Neural crest cell (in vitro differentiated cells): ENCODE measurements at places on chromosomes 2 and 18.

DNA sequence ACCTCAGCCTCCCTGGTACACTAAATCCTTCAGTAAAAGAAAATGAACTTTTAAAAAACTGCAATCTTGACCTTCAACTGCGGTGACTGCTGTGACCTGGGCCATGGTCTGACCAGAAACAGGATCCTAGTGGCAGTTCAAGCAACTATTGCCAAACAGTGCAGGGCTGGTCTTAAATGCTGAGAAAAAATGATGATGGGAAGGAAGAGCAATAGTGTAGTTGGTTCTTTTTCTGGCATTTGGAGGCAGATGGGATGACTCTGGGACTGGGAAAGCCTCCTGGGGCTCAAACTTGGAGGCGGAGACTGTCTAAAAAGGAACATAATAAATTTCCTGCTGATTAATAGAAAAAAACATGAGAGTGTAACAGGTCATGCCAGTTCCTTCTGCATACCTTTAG lies 45.4 kb downstream of the CHN1 start:
- H3K27ac ChIP-seq = no peak overlapping the region
- no peaks in the 10 kb centered on the region for H3K27me3 ChIP-seq
- no peak overlapping the region for H3K4me3 ChIP-seq
- peaks cover 37% of the 10 kb centered on the region for H3K4me1 ChIP-seq
- peaks cover 6% of the 10 kb centered on the region for H3K36me3 ChIP-seq

GRCh38 chr2:65537651-65538385 lies 105.4 kb upstream of the SPRED2 start:
- no peak overlapping the region for H3K27ac ChIP-seq
- H3K36me3 ChIP-seq = no peaks in the 10 kb centered on the region
- H3K4me1 ChIP-seq = no peaks in the 10 kb centered on the region

DNA sequence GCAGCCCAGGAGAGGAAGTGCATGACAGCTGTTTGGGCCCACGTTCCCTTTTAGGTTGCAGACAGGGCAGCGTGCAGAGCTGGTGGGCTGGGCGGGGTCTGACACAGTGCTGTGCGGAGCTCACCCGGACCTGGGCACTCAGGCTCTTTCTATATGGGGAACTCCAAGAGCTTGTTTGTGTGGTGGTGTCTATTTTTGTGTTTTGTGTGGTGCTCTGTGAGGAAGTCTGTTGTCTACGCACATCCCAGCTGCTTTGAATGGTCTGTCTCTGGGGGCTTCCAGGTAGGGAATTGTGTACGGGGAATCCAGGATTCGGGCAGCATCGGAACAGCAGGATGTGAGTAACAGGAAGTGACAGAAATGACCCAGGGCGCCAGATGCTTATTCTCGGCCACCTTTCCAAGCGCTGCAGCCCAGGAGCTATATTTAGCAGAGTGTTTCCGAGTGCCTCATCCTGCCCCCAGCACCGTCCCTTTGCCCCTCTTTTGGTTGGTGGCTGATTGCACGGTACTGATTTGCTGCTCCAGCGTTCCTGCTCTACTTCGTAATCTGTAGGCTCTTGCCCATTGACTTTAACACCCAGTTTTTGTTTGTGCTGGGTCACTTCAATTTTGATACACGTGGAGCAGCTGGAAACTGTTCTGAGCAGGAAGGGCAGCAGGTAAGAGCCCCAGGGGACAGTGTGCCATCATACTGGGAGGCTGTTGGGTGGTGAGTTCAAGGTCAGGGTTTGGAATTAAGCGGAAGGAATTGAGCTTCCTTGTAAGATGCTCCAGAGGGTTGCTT lies 64.7 kb downstream of the DGKD start:
- DNase-seq = no peak
- H3K4me1 ChIP-seq = peaks cover 24% of the 10 kb centered on the region
- H3K4me3 ChIP-seq = no peak overlapping the region
- H3K27me3 ChIP-seq = no peaks in the 10 kb centered on the region
- H3K36me3 ChIP-seq = peaks cover 5% of the 10 kb centered on the region

GRCh38 chr2:105936954-105937353 lies 192.2 kb downstream of the NCK2 start:
- DNase-seq = no peak
- H3K36me3 ChIP-seq = peaks cover 3% of the 10 kb centered on the region
- H3K27me3 ChIP-seq = no peaks in the 10 kb centered on the region
- peaks cover 5% of the 10 kb centered on the region for H3K4me1 ChIP-seq
- H3K27ac ChIP-seq = no peak overlapping the region

DNA sequence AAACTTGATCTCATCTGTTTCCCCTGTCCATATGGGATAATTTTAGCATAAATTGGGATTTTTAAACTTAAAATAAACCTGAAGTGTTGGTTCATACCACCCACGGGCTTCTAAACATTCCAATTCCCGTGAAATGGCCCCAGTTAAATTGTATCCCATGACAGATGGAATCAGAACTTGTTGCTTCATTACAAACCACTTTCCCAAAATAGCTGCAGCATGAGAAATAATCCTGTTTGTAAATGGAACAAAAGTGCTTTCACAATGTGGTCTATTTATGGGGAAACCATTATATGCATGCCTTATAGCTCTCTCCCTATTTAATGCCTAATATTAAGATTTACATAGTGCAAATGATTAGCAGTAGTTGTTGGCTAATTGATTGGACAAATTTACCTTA lies 15.9 kb downstream of the SCG2 start:
- H3K4me3 ChIP-seq = no peak overlapping the region
- peaks cover 41% of the 10 kb centered on the region for H3K4me1 ChIP-seq
- no peaks in the 10 kb centered on the region for H3K27me3 ChIP-seq
- H3K36me3 ChIP-seq = no peaks in the 10 kb centered on the region
- DNase-seq = no peak

GRCh38 chr2:12106440-12107080 lies 360.1 kb downstream of the LPIN1 start:
- no peak for DNase-seq
- no peak overlapping the region for H3K27ac ChIP-seq
- H3K27me3 ChIP-seq = no peaks in the 10 kb centered on the region
- peaks cover 7% of the 10 kb centered on the region for H3K4me1 ChIP-seq

DNA sequence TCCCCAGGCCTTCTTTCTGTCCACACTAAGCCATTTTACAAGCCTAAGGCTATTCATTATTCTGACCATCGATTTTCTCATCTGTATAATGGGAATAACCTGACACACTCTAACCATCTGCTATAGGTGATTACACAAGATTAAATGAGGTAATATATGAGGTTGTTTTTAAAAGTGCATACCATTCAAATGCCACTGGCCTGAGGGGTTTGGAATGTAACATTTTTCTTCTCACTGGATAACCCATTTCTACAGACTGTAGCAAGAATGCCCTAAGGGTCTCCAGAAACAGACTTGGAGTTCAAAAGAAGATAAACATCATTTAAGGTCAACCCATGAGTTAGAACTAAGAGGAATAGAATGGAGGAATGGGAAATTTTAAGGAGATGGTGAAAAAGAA lies 111.7 kb upstream of the SETBP1 start:
- DNase-seq = no peak
- no peak overlapping the region for H3K27ac ChIP-seq

DNA sequence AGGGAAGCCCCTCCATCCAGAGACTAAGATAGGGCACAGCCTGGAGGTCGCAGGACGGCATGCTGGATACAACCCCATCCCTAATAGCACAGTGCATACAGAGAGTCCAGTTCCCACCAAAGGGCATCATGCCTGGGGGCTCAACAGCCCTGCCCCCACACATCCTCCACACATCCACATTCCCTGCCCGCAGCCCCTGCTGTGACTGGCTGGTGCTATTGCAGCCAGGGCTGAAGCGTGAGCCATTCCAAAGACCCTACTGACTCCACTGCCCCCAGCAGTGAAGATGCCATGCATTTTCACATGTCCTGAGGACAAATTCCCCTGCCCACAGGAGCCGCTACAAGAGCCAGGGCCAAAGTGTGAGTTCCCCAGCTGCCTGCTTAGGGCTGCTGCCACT lies 641.6 kb downstream of the METTL4 start:
- peaks cover 3% of the 10 kb centered on the region for H3K4me1 ChIP-seq
- no peak overlapping the region for H3K4me3 ChIP-seq
- H3K36me3 ChIP-seq = no peaks in the 10 kb centered on the region
- DNase-seq = no peak
- H3K27me3 ChIP-seq = no peaks in the 10 kb centered on the region
- no peak overlapping the region for H3K27ac ChIP-seq

- DNase-seq = no peak
- no peak overlapping the region for H3K27ac ChIP-seq
- peaks cover 18% of the 10 kb centered on the region for H3K4me1 ChIP-seq
These were observed 663.3 kb upstream of the CHAC2 start for GRCh38 chr2:53104263-53104662.

DNA sequence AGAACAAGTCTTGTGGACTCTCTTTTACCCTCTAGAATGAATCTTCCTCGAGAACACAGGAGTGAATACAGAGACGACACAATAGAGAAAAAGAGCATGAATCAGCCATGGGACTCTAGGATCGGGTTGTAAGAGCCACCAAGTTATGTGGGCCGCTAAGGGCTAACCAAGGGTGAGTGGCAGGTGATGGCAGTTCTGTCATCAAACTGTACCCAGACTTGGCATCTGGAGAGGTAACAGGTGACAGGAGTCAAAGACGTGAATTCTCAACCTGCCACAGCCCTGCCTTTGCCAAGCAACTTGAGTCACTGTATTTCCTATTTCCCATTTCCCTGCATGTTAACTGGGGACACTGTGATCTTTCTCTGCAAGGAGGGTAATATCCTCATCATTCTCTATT lies 11.2 kb downstream of the SERPINE2 start:
- H3K27ac ChIP-seq = no peak overlapping the region
- H3K4me1 ChIP-seq = peaks cover 9% of the 10 kb centered on the region
- H3K27me3 ChIP-seq = no peaks in the 10 kb centered on the region
- no peaks in the 10 kb centered on the region for H3K36me3 ChIP-seq
- no peak for DNase-seq
- H3K4me3 ChIP-seq = no peak overlapping the region

DNA sequence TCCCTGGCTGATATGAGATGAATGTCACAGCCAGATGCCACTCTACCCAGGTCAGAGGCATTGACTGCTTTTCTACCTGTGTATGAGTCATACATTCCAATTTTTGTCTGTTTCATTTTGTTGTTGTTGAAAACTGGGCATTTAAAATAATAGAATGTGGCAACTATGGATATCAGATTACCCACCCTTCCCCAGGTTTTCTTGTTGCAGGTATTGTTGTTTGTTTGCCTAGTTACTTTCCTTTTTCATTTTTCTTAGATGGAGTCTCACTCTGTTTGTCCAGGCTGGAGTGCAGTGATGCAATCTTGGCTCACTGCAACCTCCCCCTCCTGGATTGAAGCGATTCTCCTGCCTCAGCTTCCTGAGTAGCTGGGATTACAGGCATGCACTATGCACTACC lies 70.2 kb downstream of the LRRC30 start:
- no peak overlapping the region for H3K4me3 ChIP-seq
- no peak for DNase-seq
- H3K27ac ChIP-seq = no peak overlapping the region
- no peaks in the 10 kb centered on the region for H3K4me1 ChIP-seq
- H3K36me3 ChIP-seq = peaks cover 11% of the 10 kb centered on the region
- H3K27me3 ChIP-seq = no peaks in the 10 kb centered on the region

- H3K27ac ChIP-seq = no peak overlapping the region
- no peaks in the 10 kb centered on the region for H3K36me3 ChIP-seq
- H3K4me1 ChIP-seq = peaks cover 19% of the 10 kb centered on the region
- no peak overlapping the region for H3K4me3 ChIP-seq
- H3K27me3 ChIP-seq = no peaks in the 10 kb centered on the region
These were observed 361.7 kb downstream of the GPD2 start for GRCh38 chr2:156797832-156798231.

GRCh38 chr18:61972389-61973264 lies 79.8 kb upstream of the RNF152 start:
- no peak overlapping the region for H3K27ac ChIP-seq
- H3K36me3 ChIP-seq = no peaks in the 10 kb centered on the region
- H3K4me1 ChIP-seq = peaks cover 4% of the 10 kb centered on the region

- H3K4me3 ChIP-seq = no peak overlapping the region
- no peak overlapping the region for H3K27ac ChIP-seq
- no peaks in the 10 kb centered on the region for H3K27me3 ChIP-seq
- DNase-seq = no peak
- H3K4me1 ChIP-seq = peaks cover 18% of the 10 kb centered on the region
These were observed 180.6 kb downstream of the MREG start for GRCh38 chr2:215832791-215833190.

- H3K4me1 ChIP-seq = peaks cover 9% of the 10 kb centered on the region
- H3K4me3 ChIP-seq = no peak overlapping the region
- H3K27ac ChIP-seq = no peak overlapping the region
- peaks cover 2% of the 10 kb centered on the region for H3K27me3 ChIP-seq
- DNase-seq = peak; percentile 27
- no peaks in the 10 kb centered on the region for H3K36me3 ChIP-seq
These were observed 26.0 kb upstream of the IL37 start for GRCh38 chr2:112884869-112885505.

GRCh38 chr18:629269-630150 lies 27.9 kb upstream of the TYMS start:
- peaks cover 14% of the 10 kb centered on the region for H3K4me1 ChIP-seq
- H3K36me3 ChIP-seq = no peaks in the 10 kb centered on the region
- peak overlapping the region; percentile 70 for H3K27ac ChIP-seq
- DNase-seq = no peak
- no peak overlapping the region for H3K4me3 ChIP-seq

DNA sequence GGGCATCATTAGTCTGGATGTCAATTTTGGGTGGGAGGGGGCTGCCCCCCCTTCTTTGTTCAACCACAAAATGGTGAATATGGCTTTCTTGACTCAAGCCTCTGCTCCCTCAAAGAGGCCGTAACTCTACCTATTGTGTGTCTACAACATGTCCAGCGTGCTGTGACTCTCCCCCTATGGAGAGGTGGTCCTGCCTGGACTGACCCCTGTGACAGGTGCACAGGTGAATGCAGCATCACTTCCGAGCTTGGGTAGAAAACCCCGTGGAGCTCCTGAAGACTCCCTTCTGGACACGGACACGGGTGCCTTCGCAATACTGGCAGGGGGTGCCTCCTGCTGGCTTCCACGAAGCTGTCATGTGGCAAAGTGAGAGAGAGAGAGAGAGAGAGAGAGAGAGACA lies 397.8 kb downstream of the GALR1 start:
- no peaks in the 10 kb centered on the region for H3K36me3 ChIP-seq
- H3K4me1 ChIP-seq = no peaks in the 10 kb centered on the region
- no peak overlapping the region for H3K27ac ChIP-seq

- no peaks in the 10 kb centered on the region for H3K27me3 ChIP-seq
- H3K4me3 ChIP-seq = no peak overlapping the region
- no peak overlapping the region for H3K27ac ChIP-seq
These were observed 50.4 kb downstream of the POLR1A start for GRCh38 chr2:86055314-86055713.

- H3K27ac ChIP-seq = no peak overlapping the region
- H3K4me3 ChIP-seq = no peak overlapping the region
- H3K27me3 ChIP-seq = no peaks in the 10 kb centered on the region
- H3K36me3 ChIP-seq = no peaks in the 10 kb centered on the region
- DNase-seq = no peak
These were observed 756 bp upstream of the CCDC195 start for GRCh38 chr2:224716921-224717320.

- peaks cover 10% of the 10 kb centered on the region for H3K4me1 ChIP-seq
- H3K27me3 ChIP-seq = no peaks in the 10 kb centered on the region
- H3K4me3 ChIP-seq = no peak overlapping the region
- DNase-seq = no peak
- no peaks in the 10 kb centered on the region for H3K36me3 ChIP-seq
These were observed 38.0 kb upstream of the ACVR2A start for GRCh38 chr2:147806846-147807245.
